ENCODE measurements at places on chromosomes 6 and 20.

DNA sequence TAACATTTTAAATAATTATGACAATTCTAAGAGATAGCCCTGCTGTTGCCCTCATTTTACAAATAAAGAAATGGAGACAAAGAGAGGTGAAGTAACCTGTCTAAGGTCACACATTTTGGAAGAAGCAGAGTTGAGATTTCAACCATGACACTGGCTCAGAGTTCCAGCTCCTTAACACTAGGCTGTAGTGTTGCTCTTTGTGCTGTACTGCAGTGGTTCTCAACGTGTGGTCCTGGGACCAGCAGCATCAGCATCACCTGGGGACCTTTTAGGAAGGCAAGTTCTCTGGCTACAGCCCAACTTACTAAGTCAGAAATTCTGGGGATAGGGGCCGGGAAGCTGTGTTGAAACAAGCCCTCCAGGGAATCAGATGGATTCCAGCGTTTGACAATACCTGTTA, 62.4 kb upstream of the FERMT1 start:
- DNase-seq, result no peak

- DNase-seq, result no peak
Observed at GRCh38 chr6:139449611-139450000, 75.2 kb upstream of the CITED2 start.

DNA sequence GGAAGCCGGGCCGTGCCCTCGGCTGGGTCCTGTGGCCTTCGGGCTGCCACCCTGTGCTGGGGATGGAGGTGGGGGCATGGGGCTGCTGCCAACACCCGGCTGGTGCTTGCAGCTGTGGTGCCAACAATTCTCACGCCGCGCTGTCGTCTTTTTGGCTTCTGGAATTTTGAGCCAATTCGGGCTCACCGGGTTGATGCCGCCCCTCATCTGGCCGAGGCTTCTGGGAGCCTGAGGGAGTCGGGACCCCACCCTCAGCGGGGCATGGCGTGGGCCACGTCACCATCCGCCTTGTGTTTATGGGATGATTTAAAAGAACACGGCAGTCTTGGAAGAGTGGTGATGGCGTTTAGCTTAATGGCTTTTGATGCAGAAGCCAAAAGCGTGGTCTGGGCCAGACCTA, 8.7 kb upstream of the NPBWR2 start:
- no peak for DNase-seq

DNA sequence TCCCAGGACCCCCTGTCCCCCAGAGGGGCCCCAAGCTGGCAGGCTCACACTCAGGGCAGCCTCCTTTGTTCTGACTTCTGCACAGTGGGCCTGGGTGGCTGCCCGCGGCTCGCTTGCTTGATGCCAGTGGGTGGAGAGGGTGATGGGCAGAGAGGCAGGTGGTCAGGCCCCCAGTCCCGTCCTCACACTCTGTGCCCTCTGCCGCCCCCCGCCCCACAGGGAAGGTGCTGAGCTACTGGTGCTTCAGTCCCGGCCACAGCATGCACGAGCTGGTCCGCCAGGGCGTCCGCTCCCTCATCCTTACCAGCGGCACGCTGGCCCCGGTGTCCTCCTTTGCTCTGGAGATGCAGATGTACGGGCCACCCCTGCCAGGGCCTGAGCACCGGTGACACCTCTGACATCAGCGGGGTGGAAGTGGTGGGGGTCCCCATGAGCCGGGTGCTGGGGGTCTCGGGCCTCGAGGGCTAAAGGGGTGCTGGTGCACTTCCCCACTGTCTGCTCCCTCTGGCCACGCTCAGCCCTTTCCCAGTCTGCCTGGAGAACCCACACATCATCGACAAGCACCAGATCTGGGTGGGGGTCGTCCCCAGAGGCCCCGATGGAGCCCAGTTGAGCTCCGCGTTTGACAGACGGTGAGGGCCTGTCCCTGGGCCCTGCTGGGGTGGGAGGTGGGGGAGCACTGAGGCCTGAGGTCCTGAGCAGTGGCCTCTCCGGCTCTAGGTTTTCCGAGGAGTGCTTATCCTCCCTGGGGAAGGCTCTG, 8.9 kb upstream of the TNFRSF6B start:
- DNase-seq, result no peak

- no peak for DNase-seq
Observed at GRCh38 chr6:122736616-122737015, 42.9 kb upstream of the FABP7 start.

DNA sequence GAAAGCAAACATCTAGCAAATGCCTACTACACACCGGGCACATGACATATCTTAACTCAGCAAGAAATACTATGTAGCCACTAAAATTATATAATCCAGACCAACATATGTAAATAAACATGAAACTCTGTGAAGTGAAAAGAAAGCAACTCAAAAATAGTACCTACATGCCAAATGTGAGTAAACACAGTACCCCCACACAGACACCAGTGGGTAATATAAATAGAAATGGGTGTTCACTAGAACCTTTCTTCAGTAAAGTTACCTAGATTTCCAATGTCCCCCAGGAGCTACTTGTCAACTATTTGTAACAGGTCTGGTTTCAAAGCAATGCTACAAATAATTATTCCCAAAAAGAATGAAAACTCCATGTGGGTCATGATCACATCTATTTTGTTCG, 25.5 kb downstream of the TRERF1 start:
- no peak for DNase-seq

DNA sequence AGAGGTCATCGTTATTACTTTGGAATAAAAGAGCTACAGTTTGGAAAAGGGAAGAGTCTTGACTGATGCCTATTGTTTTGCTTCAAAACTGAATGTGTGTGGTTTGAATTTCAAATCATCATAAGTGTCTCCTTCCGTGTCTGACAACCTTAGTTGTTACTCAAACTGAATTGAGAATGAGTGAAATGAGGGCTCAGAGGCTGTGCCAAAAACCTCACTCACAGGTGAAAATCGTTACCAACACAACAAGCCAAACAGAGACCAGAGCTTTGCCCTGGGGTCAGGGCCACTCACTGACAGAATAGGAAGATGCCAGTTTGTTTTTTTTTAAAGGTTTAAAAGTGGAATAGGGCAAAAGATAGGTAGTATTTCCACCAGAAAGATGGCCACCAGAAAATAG, 15.2 kb upstream of the SIRT5 start:
- DNase-seq, result no peak

GRCh38 chr6:50891290-50891689, 72.6 kb downstream of the TFAP2B start:
- DNase-seq, result no peak
